ENCODE measurements at places on chromosomes 5 and 9. TPM values are rescaled to one million over a fixed set of nuclear protein-coding genes. Genes with fewer than 3 reads are reported as not detected.

- peaks cover 31% of the 10 kb centered on the region for H3K4me1 ChIP-seq
- no peaks in the 10 kb centered on the region for H3K36me3 ChIP-seq
- no peak for DNase-seq
- H3K27ac ChIP-seq = 0 out of 2 replicates have a peak overlapping the region, but pooled peaks have one; percentile 1
- no peak overlapping the region for H3K4me3 ChIP-seq
Measured at GRCh38 chr5:151721087-151721646, 34.5 kb upstream of the SPARC start.

The C7 gene
- total RNA-seq = not detected

- H3K4me1 ChIP-seq = 0 out of 2 replicates have a peak, but pooled peaks cover 5% of the 10 kb centered on the region
- H3K27ac ChIP-seq = no peak overlapping the region
- no peak for DNase-seq
- no peaks in the 10 kb centered on the region for H3K36me3 ChIP-seq
Measured at GRCh38 chr5:103409013-103409670, 150.6 kb downstream of the MACIR start.

The PAIP1 gene
- total RNA-seq = 172 TPM

The OLFM1 gene
- 23.4 TPM for total RNA-seq

The ANKRD31 gene
- not detected for total RNA-seq

GRCh38 chr5:142245786-142246185 lies 79.0 kb downstream of the SPRY4 start:
- peaks cover 56% of the 10 kb centered on the region for H3K4me1 ChIP-seq
- no peaks in the 10 kb centered on the region for H3K36me3 ChIP-seq
- H3K27ac ChIP-seq = peak overlapping the region; percentile 45
- no peaks in the 10 kb centered on the region for H3K27me3 ChIP-seq

The LHX6 gene
- total RNA-seq = 6.4 TPM

DNA sequence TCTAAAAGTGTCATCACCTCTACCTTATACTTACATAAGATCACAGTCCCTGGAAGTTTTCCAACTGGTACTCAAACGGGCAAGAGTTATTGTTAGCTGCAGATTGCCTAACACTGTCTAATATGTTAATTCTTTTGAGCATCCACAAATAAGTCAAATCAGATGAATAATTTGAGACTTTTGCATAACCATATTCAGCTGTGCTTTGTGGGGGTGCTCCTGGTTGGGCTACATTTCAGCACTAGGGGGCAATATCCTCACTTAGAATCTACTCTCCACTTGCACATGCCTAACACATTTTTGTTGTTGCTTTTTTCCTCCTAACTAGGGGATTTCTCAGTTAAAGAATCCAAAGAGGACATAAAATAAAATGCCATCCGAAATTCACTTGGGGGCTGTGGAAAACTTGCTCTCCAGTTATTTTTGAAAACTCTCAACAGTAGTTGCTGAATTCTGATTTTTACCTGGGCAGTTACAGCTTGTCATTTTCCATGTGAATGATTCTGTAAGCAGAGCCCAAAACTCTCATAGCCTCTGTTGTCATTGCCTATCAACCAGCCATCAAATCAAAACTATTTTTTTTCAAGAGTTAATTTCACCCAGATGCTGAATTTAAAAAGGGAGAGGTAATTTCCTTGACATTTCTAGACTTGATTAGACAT lies 71.5 kb downstream of the TRIM36 start:
- peaks cover 6% of the 10 kb centered on the region for H3K27me3 ChIP-seq
- H3K27ac ChIP-seq = no peak overlapping the region
- no peaks in the 10 kb centered on the region for H3K4me1 ChIP-seq
- DNase-seq = no peak
- no peak overlapping the region for H3K4me3 ChIP-seq

DNA sequence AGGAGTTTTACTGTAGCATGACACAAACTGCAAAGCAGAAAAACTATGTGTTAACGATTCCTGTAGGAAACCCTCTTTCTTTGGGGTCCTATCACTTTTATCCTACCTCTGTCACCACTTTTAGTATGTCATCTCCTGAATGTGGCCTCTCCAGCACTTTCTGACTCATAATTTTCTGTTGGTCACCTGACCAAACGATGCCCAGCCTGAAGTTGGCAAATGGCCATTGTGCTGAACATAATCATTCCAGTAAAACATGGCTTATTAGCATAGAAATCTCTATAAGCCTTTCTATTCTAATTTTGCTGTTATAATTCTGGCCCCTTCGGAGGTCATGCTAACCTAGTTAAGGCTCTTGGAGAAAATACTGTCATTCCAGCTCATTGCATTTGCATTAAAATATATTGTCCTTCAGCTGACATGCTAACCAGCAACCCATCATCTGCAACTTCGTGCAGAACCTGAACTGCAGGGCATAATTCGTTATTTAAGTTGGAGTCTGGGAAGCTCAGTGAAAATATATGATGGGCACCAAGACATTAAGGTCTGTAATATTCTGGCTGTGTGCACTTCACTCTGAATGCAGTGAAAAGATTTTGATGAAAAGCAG lies 140.3 kb downstream of the NMUR2 start:
- no peaks in the 10 kb centered on the region for H3K27me3 ChIP-seq
- no peaks in the 10 kb centered on the region for H3K36me3 ChIP-seq
- DNase-seq = no peak
- no peaks in the 10 kb centered on the region for H3K4me1 ChIP-seq

All from SJSA1 (cell line).